Brain microvascular endothelial cell (primary cell): ENCODE measurements at places on chromosomes 1 and 21.
A peak's percentile ranks its signal among the peaks of the same experiment; 100 is the strongest.

DNA sequence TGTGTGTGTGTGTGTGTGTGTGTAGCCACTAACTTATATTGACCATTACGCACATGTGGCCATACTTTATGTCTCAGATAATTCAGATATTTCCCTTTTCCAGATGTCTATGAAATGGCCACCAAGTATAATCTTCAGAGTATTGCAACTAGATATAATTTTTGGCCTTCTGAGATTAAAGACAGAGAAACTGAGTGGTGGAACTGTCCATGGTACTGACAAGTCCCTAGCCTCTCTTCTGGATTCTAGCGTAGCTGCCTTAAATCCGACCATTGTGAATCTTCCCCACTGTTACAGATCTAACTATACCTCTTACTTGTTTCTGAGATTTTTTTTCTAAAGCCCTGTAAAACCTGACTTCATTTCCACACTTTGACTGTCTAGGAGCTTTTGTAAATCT, 100.0 kb upstream of the SERTAD4 start:
- DNase-seq: peak; percentile 33

- peak; percentile 66 for DNase-seq
Observed at GRCh38 chr1:39110325-39110851, 84.2 kb downstream of the NDUFS5 start.

GRCh38 chr1:43239484-43239883, 30.3 kb upstream of the TMEM125 start:
- DNase-seq: no peak

- no peak for DNase-seq
Observed at GRCh38 chr1:22490309-22490708, 38.7 kb downstream of the ZBTB40 start.

DNA sequence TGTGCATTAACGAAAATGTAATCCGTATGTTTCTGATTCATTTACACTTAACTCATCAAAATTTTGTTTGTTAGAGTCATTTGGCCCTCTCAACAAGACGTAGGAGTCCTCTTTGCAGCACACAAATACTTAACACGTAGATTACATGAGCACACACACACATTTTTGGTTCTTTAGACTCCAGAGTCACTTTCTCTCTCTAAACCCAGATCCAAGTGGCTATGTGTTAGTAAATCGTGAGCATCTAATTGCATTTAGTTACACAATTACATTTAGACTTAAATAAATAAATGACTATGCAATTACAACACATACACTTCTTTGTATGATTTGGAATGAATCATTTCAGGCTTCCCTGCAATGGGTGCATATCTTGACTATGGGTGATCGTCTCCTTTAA, 109.0 kb upstream of the GREM2 start:
- no peak for DNase-seq

- no peak for DNase-seq
Observed at GRCh38 chr1:170395149-170395548, 136.8 kb upstream of the GORAB start.

- DNase-seq: peak; percentile 39
Observed at GRCh38 chr1:179550746-179551682, 24.7 kb downstream of the NPHS2 start.

- DNase-seq: peak; percentile 47
Observed at GRCh38 chr1:64686828-64687724, 57.8 kb upstream of the RAVER2 start.

DNA sequence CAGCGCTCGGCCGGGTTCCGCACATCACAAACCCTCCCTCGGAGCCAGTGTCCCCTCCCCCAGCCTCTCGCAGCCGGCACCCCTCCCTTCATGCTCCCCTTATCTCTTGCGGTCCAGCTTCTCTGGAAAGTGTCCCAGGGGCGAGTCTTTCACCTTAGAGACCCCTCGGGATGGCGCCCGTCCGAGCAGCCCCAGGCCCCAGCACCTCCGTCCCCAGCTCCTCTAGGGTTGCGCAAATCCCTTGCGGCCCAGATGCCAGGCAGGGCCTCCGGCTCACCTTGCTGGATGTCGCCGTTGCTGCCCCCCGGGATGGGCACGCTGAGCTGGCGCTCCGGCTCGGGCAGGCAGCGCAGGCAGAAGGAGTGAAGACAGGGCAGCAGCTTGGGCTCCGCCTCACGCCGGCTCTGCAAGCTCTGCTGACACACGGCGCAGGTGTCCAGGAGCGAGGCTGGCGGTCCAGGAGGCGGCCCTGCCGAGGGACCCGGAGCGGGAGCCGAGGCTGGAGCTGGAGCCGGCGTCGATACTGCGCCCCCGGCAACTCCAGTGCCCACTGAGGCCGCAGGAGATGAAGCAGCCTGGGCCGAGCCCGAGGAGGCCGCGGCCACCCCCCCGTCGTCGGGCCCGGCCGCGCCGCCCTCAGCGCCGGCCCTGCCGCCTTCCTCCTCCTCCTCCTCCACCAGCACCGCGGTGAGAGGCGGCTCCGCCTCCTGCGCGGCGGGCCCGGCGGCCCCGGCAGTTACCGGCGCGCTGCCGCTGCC, 550 bp downstream of the TRIM33 start:
- DNase-seq: peak; percentile 12

- DNase-seq: no peak
Observed at GRCh38 chr1:67159233-67159632, 7.0 kb upstream of the IL23R start.

GRCh38 chr1:26237230-26237966, 3.4 kb downstream of the CEP85 start:
- no peak for DNase-seq

GRCh38 chr1:150529017-150529416, 13.5 kb downstream of the FALEC start:
- DNase-seq: no peak
